ENCODE measurements at places on chromosomes 12 and 14. TPM values are rescaled to one million over a fixed set of nuclear protein-coding genes. Genes with fewer than 3 reads are reported as not detected.

The IL26 gene
- total RNA-seq = not detected

The SPTLC2 gene
- total RNA-seq = 29.9 TPM

The TSPAN9 gene
- 34.2 TPM for total RNA-seq

The ART4 gene
- 11.3 TPM for total RNA-seq

The RHEBL1 gene
- total RNA-seq = 0.38 TPM

The DNAI7 gene
- total RNA-seq = not detected

The APOF gene
- total RNA-seq = not detected

- no peak for DNase-seq
Measured at GRCh38 chr14:102646615-102647014, 54.2 kb downstream of the RCOR1 start.

DNA sequence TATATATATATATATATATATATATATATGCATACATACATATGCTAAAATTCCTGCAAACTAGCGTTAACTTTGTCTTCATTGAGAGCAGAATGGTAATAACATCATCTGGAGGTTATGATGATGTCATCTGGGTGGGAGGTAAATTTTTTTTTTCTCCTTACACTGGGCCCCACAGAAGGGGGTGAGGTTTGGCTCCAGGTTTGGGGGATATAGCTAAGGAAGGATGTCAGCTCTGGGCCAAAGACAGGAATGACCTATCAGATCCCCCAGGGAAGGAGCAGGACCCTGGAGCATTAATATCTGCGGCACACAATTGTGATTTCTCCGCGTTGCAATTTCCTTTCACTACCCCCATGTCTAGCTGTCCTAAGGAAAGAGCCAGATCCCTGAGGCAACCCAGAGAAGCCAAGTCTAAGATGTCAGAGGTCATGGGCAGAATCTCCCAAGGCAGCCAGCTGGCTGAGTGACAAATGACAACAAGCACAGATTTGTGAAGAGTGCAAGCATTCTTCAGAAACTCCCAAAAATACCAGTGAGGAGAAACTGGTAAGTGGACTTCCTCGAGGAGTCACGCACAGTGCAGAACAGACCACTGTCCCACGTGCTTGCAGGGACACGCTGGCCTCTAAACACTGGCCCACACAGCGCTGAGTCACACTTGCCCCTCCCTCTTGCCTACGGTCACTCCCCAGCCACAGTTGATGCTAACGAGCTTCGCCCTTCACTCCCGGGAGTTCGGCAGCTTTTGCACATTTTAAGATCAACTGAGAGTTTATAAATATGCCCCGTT is 9.9 kb downstream of the UBC start:
- DNase-seq = peak; percentile 96

GRCh38 chr12:117724543-117724942 is 244.2 kb downstream of the KSR2 start:
- no peak for DNase-seq

- peak; percentile 80 for DNase-seq
Measured at GRCh38 chr12:7439579-7440505, 4.1 kb downstream of the CD163L1 start.

- no peak for DNase-seq
Measured at GRCh38 chr14:38618514-38618913, 362.6 kb upstream of the CLEC14A start.

DNA sequence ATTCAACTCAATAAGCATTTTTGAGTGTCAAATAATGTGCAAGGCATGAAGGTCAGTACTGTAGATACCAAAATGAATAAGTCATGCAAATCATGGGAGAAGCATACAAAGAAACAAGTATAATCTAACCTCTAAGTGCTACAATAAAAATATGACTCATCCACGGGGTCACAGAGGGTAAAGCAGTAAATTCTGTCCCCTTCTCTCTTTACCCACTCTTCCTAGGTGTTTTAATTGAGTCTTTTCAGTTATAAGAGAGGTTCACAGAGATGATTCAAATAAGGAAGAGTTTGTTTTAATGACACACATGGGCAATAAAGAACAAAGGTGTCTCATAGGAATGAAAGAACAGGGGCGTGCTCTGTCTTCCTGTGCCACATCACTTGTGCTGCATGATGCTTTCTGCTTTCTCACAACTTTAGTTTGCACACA is 71.5 kb upstream of the DAAM1 start:
- DNase-seq = no peak

DNA sequence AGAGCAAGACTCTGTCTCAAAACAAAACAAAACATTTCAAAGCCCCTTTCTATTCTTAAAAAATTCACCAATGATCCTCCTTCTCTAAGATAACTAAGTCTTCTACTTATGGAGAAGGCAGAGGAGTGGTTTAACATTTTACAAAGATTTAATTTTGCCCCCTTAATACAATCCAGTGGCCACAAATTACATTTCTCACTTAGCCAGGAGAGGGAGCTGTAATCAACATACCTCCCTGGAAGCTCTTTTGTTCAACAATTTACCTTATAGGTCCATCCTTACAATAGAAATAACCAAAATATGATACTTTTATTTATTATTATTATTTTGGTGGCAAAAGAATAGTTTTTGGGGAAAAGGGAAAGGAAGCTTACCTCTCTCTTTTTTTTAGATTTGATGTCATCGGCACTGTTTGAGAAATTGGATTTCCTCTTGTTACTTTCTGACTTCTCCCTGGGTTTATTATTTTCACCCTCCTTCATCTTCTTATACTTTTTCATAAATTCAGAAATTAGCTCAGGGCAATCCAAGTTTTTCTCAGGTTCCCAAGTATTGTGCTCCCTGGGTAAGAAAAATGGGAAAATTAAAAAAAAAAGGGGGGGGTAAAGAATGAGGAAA is 28.1 kb downstream of the CBX5 start:
- no peak for DNase-seq

DNA sequence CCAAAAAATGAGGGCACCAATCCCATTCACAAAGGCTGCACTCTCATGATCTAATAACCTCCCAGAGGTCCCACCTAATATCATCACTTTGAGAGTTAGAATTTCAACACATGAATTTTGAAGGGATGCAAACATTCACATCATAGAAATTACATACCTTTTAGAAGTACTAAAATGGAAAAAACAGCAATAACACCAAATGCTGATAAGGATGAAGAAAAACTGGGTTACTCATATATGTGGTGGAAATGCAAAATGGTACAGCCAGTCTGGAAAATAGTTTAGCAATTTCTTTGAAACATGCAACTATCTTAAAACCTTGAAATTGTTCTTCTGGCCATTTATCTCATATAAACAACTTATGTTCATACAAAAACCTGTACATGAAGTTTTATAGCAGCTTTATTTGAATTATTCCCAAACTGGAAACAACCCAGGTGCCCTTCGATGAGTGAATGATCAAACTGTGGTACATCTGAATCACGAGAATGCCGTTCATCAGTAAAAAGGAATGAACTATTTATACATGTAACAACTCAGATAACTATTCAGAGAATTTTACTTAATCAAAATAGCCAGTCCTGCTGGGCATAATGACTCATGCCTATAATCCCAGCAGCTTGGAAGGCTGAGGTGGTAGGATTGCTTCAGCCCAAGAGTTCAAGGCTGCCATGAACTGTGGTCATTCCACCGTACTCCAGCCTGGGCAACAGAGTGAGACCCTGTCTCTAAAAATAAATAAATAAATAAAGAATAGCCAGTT is 109.4 kb upstream of the SSTR1 start:
- no peak for DNase-seq

DNA sequence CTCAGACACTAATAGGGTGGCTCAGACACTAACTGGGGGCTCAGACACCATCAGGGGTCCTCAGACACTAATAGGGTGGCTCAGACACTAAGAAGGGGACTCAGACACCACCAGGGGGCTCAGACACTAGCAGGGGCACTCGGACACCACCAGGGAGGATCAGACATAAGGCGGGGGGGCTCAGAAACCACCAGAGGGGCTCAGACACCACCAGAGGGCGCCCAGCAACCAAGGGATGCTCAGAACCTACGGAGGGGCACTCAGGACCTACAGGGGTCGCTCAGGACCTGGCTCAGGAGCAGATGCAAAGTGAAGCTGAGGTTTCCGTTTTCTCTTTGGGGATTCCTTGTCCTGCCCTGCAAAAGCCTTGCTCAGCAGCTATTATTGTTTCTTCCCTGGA is 448.5 kb downstream of the TMEM121 start:
- DNase-seq = no peak

GRCh38 chr12:47560415-47560814 is 145.4 kb downstream of the RPAP3 start:
- DNase-seq = no peak

DNA sequence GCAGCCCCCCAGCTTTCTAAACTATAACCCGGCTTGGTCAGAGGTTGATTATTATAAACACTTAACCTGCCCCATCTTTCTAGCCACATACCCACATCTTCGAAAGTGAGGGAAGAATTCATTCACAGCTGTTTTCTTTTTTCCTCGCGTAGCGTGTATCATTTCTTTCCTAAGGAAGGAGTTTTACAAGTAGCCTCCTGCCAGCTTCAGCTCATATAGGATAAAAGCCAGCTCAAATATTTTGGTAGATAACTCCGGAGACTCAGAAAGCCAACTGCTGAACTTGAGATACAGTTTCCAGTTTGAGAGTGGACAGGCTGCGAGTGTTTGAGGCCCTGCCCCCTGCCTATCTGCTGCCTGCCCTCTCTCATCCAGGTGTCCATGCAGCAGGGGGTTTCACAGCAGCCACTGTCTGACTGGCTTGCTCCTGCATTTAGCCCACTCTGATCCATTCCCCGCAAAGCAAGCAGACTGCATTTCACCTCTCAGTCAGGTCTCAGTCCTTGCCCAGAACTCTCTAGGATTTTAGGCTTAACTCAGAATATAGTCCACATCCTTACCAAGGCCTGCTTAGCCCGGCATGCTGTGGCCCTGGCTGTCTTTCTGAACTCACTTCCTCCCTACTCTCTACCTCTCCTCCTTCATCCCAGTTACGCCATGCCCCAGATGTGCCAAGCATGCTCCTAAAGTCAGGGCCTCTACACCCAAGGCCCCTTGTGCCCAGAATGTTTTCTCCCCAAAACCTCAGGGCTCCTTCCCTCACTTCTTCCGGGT is 46.9 kb downstream of the EVL start:
- DNase-seq = peak; percentile 35

- DNase-seq = no peak
Measured at GRCh38 chr14:64202716-64203115, 91.5 kb downstream of the ESR2 start.

Measured in posterior vena cava (tissue), 2 donors.